ENCODE measurements at places on chromosomes 6 and 20.

DNA sequence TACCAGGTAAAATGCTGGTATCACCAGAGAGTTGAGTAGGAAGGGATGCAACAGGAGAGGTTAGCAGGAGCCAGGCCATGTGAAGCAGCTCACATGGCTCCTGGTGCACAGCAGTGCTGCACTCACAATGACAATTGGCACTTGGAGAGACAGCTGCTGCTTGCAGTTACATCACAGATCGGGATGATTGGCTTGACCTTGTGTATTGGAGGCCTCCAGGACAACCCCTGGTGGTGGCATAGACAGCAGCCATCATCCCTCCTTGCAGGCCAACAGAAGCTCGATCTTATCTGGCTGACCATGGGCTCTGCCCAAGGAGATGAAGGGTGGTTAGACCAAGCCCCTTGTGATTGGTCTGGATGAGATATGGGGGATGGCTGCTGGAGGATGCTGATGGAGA, 73.0 kb downstream of the EYA2 start:
- DNase-seq, result no peak

DNA sequence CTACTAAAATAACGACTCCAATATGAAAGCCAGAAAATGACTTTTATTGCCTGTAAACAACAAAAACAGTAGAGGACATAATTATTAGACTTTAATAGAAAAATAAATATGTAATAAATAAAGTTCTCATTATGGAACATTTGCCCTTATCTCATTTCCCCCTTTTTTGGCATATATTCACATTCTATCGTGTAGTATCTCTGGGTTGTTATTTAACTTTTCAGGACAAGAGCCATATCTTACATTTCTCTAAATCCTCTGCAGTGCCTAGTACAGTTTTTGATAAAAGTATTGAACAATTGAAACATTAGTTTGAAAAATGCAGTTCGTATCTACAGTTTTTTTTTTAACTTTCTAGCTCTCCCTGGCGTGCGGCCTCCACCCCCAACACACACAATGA, 442.0 kb upstream of the SOX4 start:
- no peak for DNase-seq

GRCh38 chr6:134092449-134092848, 40.0 kb upstream of the SLC2A12 start:
- DNase-seq, result no peak

- no peak for DNase-seq
These were observed 37.7 kb downstream of the LY86 start for GRCh38 chr6:6626187-6626586.

DNA sequence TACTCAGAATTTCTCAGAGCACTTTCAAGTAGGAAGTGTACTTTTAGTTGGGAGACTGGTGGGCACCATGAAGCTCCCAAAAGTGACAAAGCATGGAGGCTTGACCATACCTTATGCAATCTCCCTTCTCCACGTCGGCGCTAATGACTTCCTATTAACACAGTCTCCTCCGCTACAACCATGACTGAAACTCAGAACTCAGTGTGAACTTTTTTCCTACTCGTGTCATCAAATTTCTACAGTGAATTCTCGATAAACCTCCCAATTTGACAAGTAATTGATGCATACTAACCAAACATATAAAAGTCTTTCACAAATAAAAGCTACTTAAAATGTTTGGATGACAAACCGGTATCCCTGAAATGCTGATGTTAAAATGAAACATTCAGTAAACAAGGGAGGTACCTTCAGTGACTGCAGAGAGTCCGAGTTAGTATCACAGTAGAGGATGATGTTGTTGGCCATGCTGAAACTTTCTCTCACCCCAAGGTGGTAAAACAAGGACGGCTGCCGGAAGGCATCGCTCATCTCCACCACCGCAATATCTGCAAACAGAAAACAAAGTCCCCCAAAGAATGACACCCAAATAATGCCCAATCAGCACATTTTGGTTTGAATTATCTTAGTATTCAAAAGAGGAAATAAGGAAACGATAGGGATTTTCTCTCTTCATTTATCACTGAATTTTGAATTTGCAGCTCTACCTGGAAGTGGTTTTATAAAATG, 72.1 kb downstream of the MAP3K5 start:
- DNase-seq, result no peak

- DNase-seq, result no peak
These were observed 609.9 kb upstream of the MAP3K7 start for GRCh38 chr6:91196729-91197128.

DNA sequence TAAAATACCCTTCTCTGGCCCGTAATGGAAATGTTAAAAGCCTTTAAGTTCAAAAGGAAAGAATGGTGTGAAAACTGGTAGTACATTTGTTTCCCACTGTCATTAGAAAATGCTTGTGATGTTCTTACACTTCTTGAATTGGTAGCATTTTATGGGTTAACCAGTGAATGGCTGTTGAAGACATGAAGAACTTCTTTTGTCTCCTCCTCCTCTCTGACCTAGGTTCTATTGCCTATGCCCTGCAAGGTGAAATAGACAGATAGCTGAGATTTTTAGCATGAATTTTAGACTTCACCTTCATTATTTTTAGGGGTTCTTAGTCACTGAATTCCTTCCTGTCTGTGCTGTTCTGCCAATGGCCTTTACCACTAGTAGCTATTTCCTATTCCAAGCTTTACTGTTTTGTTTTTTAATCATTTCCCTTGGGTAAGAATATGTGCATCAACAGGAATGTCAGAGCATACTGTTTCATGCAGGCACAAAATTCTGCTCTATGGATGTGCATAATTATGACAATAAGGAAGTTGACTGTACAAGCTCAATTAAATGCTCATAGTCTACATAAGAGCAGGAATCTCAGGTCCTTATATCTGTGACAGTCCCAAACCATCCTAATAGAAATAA, 4.9 kb downstream of the TNFAIP3 start:
- DNase-seq, result no peak

GRCh38 chr20:48769069-48769983, 58.5 kb downstream of the PREX1 start:
- peak; percentile 61 for DNase-seq

- DNase-seq, result no peak
These were observed 74.6 kb downstream of the OR2B2 start for GRCh38 chr6:27837625-27838057.

DNA sequence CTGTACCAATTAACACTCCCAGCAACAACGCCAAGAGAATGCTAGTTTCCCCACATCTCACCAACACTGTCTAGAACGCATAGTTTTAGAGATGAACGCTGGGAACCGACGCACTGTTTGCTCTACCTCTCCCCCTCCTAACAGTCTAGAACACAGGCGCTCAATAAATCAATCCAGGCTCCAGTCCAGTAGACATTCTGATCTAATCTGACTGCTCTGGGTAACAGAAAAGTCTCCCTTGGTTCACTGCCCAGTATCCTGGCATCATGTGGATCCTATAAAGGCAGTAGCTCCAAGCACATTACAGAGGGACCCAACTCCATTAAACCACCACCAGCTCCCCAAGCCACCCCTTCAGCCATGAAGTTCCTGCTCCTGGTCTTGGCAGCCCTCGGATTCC, at the start of gene DEFB132:
DEFB132 (plus strand) TSS at position 306 of the 400 bp plus-strand sequence; CDS start at position 361, 55 bp downstream.
- DNase-seq, result no peak

DNA sequence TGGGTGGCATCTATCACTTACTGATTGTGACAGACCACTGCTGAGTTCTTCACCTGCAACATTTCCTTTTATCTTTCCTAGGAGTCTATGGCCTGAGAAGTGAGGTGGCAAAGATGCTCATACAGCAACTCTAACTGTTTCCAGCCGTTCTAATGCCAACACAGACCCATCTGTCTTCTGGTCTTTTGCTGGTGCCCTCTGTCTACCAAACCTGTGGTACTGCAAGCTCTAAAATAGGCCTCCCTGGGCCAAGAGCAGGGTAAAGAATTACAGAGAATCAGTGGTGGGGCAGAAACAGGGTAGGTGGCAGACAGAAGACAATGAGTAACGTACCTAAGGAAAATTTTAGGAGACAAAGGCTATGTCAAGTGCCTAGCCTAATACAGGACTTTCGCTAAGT, 611.0 kb upstream of the FLRT3 start:
- DNase-seq, result no peak

- no peak for DNase-seq
These were observed 67.3 kb downstream of the STK35 start for GRCh38 chr20:2168946-2169345.

DNA sequence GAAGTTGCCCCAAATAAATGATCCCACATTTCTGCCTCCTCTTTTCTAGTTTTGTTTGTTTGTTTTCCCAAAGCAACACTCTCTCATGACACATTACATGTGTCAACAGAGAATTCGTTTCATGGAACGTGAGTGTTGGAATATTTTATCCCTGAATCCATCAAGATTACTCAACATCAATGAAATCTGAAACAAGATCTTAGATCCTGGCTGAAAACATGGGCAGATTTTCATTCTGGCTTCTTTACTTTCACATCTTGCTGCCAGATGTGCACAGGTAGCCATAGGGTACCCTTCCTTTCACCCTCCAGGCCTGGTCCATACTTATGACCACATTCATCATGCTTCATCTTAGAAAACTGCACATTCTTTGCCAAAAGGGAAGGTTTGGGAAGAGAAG, 347.0 kb downstream of the DOK5 start:
- DNase-seq, result no peak

DNA sequence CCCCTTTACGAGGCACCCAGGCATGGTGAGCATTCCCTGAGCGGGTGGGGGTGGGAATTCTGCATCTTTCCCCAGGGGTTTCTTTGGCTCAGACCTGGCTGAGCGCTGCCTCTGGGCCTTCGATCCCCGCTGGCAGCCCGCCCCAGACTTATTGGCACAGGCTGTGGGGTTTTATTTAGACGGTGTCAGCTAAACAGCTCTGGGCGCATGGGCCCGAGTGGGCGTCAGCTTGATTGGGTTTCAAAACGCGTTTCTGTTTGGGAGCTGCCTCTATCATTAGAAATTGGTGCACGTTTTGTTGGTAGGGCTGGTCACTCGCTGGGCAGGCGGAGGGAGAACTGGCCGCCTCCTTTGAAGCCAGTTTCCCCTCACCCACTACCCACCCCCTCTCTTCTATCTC, 21.0 kb downstream of the PMEPA1 start:
- DNase-seq, result no peak

DNA sequence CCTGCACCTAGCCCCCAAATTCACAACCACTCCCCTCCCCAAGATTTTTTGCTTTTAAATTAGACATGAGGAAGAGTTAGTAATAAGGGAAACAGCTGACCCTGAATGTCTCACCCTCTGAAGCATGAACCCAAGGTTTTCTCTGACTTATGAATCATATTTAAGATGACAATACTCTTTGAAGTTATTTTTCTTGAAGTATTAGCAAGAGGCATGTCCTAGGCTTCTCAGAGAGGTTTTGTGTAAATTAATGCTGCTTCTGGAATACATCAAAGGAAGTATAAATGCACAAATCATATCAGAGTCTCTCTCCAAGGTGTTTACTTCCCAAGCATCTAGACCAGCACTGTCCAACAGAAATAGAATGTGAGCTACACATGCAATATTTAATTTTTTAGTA, 408.1 kb upstream of the MARCKS start:
- no peak for DNase-seq

DNA sequence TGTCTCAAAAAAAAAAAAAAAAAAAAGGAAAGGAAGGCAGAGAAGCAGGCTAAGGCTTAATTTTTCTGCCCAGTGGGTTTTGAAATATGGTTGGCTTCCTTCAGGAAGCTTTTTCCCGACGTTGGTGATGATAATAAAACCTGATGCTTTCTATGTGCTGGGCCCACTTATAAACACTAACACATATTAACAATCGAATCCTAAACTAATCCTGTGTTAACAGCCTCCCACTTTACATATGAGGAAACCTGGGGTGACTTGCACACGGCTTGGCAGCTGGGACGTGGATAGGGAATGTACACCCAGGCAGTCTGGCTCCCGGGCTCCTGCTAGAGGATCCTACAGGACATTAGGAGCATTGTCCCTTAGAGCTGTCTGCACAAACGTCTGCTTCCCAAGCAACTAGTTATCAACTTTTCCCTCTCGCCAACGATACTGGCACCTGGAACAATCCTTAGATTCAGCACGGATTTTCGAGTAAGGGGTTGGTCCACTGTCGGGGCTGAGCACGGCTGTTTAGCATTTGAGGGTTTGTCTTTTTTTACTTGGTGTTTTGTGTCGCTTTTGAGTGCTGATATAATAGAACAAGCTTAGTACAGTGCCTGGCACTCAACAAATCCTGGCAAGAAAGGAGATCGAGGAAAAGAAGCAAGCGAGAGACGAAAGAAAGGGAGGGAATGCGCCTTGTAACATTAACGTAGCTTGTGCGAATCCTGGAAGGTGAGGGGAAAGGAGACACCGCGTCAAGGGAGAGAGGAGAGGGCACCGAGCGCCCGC, 622 bp upstream of the KIZ start:
- DNase-seq, result no peak

DNA sequence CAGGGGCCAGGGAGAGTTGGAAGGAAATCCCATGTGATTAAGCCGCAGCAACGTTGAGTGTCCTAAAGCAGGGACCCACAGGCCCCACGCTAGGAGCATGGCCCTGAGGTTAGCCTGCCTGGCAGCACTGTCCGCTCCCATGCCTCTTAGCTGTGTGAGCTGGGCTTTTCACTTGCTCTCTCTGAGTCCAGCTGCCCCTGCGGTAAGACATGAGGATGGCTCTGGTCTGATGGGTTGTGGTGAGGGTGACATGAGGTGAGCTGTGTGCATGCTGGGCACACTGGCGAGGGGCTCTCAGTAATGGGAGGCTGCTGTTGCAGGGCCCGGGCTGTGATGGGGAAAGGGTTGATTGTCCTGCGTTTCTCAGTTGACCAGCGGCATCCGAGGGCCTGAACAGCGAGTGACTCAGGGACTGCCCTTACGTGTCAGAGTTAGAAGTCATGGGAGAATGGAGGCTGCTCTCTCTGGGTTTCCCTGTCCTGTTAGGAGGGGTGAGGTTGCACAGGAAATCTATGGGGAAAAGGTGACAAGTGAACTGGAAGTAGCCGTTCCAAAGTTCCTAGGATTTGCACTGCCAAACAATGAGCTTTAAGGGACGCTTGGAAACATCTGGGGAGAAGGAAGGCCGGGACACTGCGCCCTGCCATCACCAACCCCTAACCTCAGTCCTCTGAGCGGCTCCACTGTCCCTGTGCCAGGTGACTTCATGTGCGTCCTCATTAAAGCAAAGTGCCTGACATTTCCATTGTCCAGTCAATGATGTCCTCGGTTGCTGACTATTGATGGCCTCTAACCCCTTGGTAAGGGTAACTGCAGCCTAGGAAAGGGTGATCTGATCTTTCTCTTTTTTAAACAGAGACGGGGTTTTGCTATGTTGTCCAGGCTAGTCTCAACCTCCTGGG, 51.3 kb downstream of the ADNP start:
- DNase-seq, result no peak

- no peak for DNase-seq
These were observed 12.7 kb downstream of the IGF2R start for GRCh38 chr6:159981403-159982245.

- no peak for DNase-seq
These were observed 151.6 kb downstream of the PRIM2 start for GRCh38 chr6:57469072-57469471.

DNA sequence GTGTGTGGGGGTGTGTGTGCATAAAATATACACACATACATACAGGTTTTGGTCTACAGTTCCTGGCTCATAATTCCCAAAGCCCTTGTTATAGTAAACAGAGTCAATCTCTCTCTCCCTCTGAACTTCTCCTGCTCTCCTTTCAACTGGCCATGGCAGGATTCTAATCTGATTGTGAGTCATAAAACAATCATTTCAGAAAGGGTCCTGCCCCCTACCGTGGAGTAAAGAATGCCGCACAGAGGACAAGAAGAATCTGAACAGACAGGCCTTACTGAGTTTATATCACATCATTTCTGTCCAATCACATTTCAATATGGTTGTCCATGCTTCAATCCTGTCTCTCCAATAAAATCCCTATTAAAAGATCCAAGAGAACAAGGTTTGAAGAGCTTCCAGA, 416.9 kb downstream of the FRK start:
- DNase-seq, result no peak

Data from activated T-cell treated with anti-CD3 and anti-CD28 coated beads for 1 hour (primary cell).